Right cardiac atrium (tissue), 5 donors: ENCODE measurements at places on chromosomes 5 and 9. TPM values are rescaled to one million over a fixed set of nuclear protein-coding genes. Genes with fewer than 3 reads are reported as not detected.

Gene PCDHGC5
- 2.3 TPM for total RNA-seq

DNA sequence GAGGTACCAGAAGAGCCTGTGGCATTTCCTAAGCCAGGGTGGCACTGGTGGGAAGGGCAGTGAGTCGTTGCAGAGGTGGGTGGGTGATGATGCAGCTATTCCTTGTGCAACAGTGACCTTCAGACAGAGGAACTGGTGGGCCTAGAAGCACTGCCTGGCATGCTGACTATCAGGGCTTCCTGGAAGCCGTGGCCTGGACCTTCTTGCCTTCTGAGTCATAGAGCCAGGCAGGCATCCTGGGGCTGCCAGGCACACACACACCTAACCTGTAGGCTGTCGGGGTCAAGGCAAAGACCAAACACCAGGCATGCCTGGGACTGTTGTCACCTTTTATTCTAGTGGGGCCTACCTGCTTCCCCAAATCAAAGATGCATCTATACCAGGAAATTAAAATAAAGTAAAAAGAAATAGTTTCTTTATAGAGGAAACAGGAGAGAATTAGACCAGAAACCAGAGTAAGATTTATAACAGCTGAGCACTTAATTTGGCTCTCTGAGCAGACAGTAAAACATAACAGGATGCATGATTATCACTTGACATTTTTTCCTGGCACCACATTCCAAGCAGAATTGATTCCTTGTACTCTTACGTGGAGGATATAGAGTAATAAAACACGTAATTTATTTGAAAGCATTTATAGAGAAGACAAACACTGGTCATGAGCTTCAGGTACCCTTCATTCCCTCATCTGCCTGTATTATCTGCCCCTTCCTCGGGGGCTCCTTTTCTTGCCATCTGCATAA, 25.1 kb downstream of the NANS start:
- no peak for DNase-seq

DNA sequence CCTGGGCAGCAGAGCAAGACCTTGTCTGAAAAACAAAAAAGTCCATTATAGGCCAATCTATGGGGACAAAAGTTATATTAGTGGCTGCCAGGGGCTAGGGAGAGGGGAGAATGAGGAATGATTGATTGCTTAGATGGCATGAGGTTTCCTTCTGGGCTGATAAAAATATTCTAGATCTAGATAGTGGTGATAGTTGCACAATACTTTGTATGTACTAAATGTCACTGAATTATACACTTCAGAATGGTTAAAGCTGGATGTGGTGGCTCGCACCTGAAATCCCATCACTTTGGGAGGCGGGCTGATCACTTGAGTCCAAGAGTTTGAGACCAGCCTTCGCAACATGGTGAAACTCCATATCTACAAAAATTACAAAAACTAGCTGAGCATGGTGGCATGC, 42.8 kb upstream of the TEX48 start:
- no peak for DNase-seq

Gene TAS2R1
- not detected for total RNA-seq

DNA sequence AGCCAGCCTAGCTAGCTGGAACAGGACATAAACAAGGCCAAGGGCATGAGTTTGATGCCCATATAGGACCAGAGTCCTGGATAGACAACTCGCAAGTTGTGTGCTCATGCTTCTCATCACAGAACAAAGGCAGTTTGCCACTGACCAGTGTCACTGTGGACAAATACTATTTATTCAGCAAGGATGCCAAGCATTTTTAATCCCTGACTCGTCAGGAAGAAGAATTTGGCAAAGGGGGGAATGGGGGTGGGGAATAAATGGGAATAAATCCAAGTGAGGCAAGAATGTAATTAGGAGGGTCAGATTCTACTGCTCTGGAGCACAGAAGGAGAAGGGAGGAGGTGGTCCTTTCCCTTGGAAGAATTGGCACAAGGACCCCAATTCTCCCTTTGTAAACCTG, 46.8 kb upstream of the ANKRD55 start:
- no peak for DNase-seq

Gene IL3
- not detected for total RNA-seq

GRCh38 chr5:135559354-135559753, 19.4 kb downstream of the CXCL14 start:
- DNase-seq, result no peak

DNA sequence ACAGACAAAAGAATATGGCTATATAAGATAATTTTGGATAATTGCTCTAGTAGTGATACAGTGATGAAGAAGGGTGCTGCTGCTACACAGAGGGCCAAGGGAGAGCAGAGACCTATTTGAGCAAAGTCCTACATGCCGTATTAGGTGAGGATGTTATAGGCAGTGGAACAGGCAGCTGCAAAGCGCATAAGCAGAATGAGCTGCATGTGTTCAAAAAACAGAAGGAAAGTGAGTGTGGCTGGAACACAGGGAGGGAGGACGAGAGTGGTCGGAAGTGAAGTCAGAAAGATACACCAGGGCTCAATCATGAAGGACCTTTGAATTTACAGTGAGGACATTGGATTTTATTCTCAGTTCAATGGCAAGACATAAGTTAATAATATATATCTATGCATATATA, 35.4 kb downstream of the ITGA2 start:
- DNase-seq, result no peak

DNA sequence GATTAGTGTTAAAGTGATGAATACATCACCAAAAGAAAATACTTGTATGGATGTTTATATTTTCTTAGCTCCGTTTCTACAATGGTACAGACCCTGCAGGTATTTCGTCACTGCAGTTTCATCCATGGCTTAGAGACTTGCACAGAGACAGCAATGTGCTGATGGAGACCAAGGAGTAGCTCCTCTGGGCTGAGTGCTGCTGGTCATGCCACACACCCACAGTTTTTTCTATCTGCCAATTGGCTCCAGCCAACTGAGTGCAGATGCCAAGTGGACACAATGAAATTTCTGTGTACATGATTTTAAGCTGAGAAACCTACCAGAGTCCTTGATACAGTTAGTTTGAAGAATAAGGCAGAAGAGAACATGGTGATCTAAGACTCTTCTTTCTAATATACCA, 145.9 kb upstream of the ADCY2 start:
- no peak for DNase-seq

DNA sequence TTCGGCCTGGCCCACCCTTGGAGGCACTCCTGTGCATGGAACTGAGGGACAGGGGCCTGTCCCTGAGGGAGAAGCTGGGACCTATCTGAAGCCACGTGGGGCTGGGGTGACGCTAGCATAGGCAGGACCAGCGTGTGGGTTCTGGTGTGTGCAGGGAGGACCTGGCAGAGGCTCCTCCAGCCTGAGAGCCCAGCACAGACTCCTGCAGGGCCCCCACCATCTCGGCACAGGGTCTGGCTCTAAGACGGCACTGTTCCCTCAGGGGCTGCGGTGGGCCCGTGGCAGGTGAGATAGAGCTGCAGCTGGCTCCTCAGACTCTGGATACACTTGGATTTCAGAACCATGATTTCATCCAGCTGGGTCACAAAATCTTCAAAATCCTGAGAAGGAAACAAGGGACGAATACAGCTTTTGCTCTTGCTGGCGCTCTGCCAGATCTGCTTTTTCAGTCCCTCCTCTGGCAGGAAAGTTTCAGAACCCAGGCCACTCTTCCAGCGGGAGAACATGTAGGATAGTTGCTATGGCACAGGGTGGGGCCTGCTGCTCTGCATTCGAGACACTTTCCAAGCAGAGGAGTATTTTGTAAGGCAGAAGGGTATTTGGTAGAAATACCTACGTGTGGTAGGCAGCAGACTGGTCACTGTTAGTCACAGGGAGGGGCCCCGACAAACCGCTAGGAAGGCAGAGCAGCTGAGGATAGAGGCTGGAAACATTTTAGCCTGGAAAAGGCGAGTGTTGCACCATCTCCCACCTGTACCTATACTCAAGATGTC, 74.7 kb downstream of the KIF24 start:
- DNase-seq, result peak; percentile 60

DNA sequence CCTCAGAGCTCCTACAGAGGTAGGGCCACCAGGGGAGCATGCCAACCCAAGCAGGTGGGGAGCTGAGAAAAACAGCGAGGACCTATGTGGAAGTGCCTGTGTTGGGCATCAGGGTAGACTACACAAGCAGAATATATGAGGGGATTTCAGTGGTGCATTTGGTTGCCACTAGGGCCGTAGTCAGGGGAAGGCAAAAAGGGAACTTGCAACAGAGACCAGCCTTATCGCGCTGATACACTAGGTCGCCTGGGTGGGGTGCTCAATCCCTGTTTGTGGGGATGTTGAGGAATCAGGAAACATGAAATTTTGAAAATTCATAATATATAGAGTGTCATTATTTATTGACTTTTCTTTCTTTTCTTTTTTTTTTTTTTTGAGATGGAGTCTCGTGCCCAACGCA, 370.9 kb upstream of the PRR16 start:
- DNase-seq, result no peak

DNA sequence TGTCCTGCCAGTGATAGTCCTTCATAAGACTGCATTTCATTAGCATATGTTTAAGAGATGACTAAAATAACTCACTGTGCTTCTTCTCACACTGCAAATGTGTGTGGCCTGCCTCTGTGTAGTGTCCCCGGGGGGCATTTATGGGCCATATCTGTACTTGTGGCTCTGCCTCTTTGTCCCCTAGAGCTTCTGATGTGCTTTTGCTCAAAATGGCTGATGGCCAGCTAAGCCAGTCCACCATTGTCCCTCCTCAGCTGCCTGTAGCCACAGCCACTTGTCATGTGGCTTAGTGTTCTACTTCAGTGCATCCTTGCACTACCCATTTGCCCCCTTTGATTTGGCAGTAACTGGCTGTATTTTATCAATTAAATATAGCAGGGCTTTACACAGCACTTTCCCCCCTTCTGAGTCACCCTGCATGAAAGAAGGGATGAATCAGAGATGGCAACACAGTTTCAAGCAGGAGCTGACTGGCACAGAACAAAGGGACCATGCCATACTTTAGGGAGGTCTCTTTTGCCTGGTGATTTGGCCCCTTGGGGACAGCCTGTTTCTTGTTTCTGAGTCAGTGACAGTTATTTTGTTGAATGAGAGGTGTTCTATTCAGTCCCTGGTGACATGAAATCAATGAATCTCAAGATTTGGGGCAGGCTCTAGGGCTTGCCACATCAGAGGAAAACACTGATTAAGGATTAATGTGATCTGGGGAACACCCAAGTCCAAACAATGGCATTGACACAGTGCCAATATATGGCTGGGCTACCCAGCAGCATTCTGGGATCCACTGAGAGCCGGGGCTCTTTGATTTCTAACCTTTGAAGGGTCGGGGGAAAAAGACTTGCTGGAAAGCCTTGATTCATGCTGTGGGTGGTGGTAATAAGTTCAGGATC, 245.5 kb downstream of the SMARCA2 start:
- DNase-seq, result no peak

DNA sequence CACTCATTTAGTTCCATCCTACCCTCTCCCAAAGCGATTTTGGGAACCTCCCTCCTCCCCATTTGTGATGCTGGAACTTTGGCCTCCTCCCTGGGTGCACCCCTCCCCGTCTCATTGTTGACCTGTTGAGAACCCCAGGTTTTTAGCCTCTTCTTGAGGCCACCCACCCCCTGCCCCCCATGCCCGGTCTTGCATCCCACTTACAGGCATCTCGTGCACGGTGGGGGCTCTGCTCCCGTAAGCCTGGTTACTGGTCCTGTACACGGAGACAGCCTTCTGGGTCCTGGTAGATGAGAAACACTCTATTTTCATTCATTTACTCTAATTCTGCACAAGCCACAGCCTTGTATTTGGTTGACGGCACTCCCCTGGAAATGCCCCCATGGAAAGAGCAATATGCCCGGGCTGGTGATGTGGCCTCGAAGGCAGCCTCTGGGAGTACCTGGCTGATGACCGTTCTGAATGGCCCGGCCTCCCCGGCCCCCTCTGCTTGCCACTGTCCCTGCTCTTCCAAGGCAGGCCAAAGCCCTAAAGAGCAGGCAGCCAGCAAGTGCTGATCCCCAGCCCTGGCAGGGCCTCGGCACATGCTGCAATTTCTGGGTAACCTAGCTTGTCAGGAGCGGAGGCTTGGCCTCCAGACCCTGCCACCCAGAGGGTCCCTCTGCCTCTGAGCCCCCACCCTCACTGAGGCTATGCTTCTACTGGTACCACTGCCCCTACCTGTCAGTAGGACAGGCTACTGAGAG, 1.9 kb upstream of the MRPS2 start:
- peak; percentile 28 for DNase-seq

GRCh38 chr9:135306699-135307098, 172.9 kb upstream of the PPP1R26 start:
- DNase-seq, result no peak

DNA sequence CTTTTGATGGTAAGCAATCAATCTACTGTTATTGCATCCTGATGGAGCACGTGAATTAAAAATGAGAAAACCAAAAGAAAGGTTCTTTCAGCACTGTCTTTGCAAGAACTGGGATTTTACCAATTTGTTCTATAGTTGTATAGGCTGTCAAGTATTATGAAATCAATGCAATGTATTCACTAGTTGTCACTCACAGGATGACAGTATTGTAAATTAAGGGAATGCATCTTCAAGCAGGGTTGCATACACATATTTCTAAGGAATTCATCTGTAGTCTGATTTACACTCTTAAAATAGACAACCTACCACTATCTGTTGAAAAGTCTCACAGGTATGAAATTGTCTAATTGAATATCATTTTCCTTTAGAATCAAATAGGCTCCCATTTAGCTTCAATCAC, 252.8 kb downstream of the FBXL17 start:
- DNase-seq, result no peak

GRCh38 chr9:113616621-113617496, 153.3 kb downstream of the RGS3 start:
- DNase-seq, result no peak

Gene PROB1
- total RNA-seq, result 38.5 TPM

Gene UBE2QL1
- total RNA-seq, result 5.5 TPM

GRCh38 chr9:110049699-110050450, 158.1 kb downstream of the C9orf152 start:
- DNase-seq, result peak; percentile 68

- no peak for DNase-seq
Observed at GRCh38 chr5:160375701-160376100, 5.3 kb upstream of the C1QTNF2 start.

- DNase-seq, result no peak
Observed at GRCh38 chr5:91514400-91514799, 131.3 kb upstream of the ARRDC3 start.

DNA sequence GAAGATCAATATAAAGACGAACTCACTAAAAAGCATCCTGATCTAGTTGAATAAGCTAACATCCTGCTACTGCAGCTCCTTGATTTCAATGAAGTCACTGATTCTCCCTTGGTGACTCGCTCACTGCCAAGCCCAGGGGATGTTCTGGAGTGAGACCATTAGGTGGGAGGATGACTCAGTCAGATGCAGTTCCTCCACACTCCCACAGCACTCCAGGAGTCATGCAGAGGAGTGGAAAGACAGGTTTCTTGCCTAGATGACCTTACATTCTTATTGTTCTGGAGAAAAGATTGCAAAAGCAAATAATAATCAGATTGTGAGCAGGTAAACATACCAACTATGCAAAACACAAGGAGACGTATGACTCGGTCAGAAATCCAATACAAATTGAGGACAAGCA, 15.3 kb downstream of the GCNT4 start:
- no peak for DNase-seq
